ENCODE measurements at places on chromosomes 4 and X.

DNA sequence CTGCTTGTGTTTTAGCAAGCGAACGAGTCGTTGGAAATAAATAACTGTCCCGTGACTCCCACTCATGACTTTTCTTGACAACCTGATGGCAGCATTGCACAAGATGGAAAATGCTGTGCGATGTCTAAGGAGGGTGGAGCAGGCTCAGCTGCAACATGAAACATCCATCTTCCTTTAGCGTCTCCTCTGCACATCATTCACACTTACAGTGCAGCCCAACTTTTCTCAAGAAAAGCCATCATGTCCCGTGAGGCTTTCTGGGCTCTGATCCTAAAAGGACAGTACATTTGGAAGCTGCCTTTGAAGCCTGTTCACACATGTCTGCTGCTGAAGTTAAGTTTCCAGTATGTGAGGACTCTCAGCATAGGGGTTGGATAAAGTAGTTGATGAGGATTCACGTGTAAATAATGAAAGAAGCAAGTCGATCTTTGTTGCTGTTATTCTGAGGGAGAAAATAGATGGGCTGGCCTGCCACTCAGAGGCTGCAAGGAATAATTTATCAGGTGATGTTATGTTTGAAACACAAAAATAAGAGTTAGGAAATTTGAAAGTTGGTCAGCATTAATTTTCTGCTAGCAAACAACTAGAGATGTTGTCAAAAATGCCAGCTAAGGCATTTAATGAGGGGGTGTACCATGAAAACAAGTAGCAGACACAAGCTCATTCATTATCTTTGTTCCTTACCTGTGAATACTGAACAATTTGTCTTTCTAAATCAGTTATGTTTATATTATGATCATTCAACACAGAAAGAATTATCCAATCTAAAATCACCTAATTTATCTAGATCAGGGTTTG lies 328.7 kb upstream of the ZFP42 start:
- no peak for DNase-seq

DNA sequence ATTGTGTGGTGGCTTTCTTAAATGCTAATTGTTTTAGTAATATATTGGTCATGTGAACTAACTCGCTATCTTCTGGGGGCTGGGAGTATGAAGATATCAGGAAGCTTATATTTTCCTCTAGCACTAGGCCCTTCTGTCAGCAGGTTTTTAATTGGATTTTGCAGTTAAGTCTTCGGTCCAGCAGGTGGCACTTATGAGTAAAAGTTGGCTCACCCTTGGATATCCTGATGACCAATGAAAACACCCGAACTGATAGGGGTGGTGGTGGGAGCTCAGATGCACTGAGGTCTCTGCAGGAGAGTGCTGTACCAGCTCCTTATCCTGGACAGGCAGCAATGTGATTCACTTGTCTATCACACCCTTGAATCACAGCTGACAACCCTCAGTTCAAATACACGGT lies 1365.8 kb upstream of the DIAPH2 start:
- no peak for DNase-seq

DNA sequence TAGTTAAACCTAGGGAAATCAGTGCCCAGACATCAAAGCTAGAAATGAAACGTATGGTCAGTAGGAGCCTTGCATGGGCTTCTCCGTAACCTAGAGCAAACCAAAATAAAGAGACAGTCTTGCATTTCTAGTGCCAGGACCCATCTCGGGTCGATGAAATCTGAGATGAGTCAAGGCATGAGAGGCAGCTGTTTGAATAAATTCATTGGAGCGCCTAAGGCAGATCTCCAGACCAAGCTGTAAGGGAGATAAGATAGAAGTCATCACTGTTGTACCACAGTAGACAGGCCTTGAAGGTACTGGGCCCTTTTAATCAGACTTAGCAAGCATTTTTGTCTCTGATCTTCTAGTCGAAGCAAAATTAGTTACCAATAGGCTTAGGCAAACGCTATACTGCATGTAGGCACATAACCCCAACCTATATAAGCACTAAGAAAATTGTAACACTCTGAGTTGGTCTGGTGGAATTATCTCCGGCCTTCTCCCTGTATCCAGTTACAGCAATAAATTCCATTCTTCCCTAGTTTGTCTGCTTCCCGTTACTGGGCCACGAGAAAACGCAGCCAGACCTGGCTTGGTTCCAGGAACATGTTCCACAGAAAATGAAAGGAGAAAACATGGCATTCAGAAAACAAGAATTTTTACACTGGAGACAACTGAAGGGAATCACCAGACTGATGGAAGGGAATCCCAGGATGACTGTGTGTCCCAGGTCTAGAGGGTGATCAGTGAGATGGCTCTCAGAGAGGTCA lies 21.1 kb upstream of the PAPSS1 start:
- no peak for DNase-seq

DNA sequence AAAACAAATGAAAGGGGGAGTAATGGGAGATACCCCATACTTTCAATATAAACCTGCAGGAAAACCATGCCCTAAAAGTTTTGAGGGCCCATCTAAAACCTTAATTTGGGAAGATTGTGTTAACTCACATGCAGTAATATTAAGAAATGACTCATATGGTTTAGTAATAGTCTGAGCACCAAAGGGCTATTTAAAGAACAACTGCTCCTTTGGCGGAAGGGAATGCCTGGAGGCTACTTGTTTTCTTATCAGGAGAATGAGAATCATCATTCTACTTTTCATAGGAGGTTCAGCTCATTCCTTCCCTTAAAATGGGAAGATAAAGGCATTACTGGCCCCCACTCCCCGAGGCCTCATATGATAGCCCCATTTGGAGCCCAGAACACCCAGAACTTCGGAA lies 47.6 kb downstream of the SPIN3 start:
- no peak for DNase-seq

DNA sequence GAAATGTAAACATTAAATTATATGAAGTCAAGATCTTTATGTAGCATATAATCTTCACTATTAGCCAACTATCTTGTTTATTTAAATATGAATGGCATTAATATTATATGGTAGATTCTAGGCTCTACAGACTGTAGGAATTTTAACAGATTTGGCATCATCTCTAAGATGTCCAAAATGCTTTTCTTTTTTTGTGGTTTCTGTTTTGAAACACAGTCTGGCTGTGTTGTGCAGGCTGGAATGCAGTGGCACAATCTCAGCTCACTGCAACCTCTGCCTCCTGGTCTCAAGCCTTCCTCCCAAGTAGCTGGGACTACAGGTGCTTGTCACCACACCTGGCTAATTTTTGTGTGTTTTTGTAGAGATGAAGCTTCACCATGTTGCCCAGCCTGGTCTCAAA lies 76.2 kb downstream of the ELOVL6 start:
- DNase-seq: no peak

All from cerebellar nuclear complex (tissue), 1 donor.